ENCODE measurements at places on chromosomes 5 and 9.

GRCh38 chr5:56480705-56481427 is 247.7 kb upstream of the ANKRD55 start:
- DNase-seq, result peak; percentile 51

- peak; percentile 85 for DNase-seq
These were observed 152.0 kb downstream of the PRR16 start for GRCh38 chr5:120615967-120616645.

- DNase-seq, result peak; percentile 90
These were observed 23.3 kb downstream of the SAR1B start for GRCh38 chr5:134609232-134609851.

DNA sequence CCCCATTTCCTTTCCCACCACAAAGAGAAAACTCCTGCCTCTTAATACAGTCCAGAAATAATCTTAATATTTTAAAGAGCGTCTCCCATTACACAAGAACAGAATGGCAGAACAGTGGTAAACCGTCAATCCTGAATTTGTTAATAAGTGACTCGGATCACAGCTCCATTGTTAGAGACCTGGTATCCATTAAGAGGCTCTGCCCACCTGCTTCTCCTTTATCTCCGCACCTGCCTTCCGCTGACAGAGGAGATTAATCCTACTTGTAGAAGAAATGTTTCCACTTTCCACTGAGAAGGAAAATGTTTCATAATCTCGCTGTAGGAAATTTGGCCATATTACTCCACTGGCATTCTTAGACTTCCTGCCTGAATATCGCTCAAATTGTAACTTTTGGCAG is 1493.2 kb downstream of the MAT2B start:
- DNase-seq, result no peak

DNA sequence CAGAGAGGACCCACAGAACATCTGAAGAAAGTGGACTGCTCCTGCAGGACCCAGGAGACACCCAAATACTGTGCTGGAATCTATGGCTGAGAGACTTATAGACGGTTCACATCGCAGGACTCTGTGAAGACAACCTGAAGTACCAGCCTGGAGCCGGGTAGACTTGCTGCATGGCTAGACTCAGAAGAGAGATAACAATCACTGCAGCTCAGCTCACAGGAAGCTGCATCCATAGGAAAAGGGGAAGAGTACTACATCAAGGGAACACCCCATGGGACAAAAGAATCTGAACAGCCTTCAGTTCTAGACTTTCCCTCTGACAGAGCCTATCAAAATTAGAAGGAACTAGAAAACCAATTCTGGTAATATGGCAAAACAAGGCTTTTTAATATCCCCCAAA is 26.5 kb upstream of the TRIM36 start:
- no peak for DNase-seq

GRCh38 chr9:135010921-135011320 is 76.5 kb upstream of the OLFM1 start:
- DNase-seq, result no peak

- no peak for DNase-seq
These were observed 86.6 kb downstream of the MED27 start for GRCh38 chr9:131992906-131993657.

GRCh38 chr5:139688088-139688702 is 40.0 kb downstream of the CXXC5 start:
- no peak for DNase-seq

GRCh38 chr5:149765932-149766331 is 35.8 kb downstream of the PPARGC1B start:
- no peak for DNase-seq
